ENCODE measurements at places on chromosomes 1 and 21.

GRCh38 chr1:34688006-34688741, 66.7 kb upstream of the GJB5 start:
- DNase-seq: no peak

DNA sequence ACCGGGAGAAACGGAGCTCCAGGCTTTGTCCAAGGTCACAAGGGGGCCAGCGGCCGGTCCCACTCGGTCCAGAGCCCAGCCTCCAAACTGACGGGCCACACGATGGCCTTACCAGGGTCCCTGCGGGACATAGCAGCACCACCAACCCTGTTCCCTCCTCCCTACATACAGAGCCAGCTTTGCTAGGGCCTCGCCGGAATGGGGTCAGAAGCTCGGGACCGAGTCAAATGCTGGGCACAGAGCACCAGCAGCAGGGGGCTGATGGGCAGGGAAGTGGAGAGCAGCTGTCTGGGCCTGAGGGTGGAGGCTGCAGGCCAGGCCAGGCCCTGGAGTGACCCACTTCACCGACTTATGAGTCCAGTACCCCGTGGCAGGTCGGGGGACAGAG, 14.9 kb upstream of the TTC39A start:
- DNase-seq: no peak

GRCh38 chr1:15155888-15156741, 2.6 kb downstream of the TMEM51 start:
- no peak for DNase-seq

DNA sequence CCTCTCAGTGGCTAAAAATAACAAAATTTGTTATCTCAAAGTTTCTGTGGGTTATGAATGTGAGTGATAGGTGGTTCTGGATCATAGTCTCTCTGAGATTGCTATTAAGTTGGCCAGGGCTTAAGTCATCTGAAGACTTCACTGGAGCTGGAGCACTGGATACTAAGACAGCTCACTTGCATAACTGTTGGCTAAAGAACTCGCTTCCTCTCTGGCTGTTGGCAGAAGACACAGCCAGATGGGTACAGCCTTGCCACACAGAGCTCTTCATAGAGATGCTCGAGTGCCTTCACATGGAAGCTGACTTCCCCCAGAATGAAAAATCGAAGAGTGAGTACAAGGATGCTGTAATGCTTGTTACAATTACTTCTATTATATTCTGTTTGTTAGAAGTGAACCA, 333.8 kb downstream of the ZP4 start:
- peak; percentile 15 for DNase-seq

- no peak for DNase-seq
Measured at GRCh38 chr1:41448821-41449220, 35.7 kb downstream of the EDN2 start.

DNA sequence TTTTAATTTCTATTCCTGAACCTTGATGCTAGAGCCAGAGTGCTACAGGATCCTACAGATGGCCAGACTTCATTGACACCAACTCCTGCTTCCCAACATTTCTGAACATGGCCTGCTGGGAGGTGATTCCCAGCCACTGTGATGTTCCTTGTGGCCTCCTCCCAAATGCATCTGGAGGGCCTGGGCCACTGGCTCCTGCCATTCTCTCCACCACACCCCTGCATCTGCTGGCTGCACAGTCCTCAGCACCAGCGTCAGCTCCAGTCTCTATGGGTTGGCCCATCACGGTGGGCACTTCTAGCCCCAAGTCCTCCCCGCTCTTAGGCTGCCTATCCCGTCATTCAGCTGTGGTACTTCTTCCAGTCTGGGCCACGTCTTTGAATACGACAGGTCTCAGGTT, 91.2 kb upstream of the CD34 start:
- DNase-seq: no peak

DNA sequence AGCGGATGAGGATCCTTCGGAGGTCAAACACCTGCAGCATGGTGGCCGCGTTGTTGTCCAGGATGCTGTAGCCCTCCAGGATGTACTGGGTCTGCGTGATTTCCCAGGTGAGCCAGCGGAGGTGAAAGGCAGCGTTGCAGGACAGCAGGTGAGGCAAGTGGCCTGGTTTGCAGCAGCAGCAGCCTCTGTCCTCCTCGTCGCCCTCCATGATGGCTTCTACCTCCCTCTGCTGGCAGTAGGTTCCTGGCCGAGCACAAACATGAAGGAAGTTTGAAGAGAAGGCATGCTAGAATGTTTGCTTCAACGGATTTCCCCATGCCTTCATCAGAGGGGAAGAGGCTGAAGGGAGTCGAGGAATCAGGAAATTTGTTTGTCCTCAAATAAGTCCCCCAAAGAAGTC, 74.7 kb downstream of the NTPCR start:
- no peak for DNase-seq

- no peak for DNase-seq
Measured at GRCh38 chr1:116694524-116694923, 27.0 kb upstream of the IGSF3 start.

DNA sequence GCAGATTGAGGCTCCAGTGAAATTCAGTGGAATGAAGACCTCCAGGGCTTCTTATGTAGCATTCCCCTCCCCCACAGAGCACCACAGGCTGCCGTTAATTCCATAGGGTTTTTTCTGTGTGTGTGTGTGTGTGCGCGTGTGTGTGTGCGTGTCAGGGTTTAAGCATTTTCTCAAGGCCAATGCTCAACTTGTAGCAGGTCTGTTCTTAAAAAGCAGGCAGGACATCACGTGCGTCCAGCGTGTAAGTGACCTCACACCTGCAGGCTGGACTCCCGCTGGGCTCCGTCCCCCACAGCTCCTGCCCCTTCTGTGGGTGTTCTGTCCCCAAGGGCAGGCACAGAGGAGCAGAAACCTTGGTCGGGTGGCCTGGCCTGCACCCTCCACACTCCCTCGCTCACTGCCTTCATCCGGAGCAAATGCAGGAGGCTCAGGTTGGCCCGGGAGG, 5.3 kb downstream of the PRDM16 start:
- no peak for DNase-seq
